ENCODE measurements at places on chromosomes 3 and 15.

DNA sequence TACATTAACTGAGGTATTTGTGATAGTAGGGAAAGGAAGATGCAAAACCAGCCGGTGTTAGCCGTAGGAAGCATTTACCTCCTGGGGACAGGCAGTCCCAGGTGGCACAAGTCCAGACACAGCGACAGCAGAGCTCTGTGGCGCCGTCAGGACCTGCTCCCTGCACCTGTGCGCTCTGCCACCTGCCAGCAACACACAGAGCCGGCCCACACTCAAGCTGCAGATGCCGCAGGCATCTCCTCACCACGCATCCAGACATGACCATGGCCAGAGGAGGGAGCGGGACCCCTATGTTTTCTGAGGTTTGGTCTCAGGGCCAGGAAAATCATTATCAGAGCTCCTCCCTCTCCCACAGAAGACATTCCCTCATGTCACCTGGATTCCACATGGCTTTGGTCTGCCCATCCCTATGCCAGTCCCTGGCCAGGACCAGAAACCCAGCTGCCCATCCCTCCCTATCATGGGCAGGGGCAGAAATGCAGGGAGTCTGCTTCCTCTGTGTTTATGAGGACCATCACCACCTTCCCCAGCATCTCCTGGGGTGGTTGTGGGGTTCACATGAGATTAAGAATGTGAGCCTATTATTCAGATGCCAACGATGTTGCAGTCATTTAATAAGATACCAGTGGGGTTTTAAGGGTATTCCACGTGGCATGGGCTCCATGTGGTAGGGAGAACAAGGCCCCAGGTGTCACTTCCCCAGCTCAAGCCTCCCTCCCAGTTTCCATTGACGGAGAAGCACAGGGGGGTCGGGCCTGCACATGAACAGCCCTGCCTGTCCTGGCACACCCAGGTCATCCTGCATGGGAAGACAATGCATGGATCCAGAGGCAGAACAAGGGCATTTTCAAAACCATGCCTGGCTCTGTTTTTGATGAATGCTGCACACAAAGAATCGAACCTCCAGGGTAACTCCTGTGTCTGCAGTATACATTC, 251.1 kb downstream of the OCA2 start:
- DNase-seq, result peak; percentile 5

- no peak for DNase-seq
These were observed 21.1 kb downstream of the PARP15 start for GRCh38 chr3:122598556-122598955.

DNA sequence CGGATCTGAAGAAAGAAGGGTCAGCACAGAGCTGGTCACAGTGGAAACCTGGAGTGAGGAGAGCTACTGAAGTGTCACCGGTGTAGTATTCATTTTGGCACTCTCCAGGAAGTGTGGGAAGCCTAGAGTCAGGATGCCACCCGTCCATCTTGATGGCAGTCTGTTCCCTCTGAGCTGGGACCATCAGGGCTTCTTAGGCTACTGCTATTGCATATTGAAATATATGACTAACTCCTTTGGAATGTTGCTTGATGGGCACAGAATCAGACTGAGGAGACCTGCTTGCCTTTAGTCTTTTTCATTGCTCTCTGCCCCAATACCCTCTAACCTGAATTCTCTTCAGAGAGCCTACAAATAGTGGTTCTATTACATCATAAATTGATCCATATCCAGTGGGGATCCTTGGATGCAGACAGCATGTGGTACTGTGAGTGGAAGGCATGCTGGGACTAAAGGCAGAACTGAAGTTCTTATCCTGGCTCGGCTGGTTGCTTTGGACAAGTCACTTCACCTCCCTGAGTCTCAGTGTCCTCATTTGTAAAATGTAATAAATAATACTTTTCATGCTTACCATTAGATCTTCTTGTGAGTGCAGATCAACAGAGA, 143.5 kb downstream of the PDE8A start:
- DNase-seq, result no peak

DNA sequence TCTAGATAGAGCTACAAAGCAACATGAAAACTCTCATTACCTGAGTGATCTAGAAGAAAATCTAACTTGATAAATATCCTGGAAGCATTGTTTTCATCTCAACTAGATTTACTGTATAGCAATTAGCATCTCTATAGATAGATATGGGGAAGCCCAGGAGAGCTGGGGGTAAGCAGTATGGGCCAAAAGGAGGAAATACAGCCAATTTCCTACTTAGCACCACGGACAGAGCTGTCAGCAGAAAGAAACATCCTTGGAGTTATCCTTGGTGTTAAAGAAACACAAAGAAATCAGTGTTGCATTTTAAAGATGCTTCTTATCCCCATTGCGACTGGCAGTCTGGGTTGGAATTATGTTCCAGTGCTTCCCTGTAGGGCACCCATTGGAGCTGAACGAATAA, 126.2 kb downstream of the TIGIT start:
- DNase-seq, result no peak

DNA sequence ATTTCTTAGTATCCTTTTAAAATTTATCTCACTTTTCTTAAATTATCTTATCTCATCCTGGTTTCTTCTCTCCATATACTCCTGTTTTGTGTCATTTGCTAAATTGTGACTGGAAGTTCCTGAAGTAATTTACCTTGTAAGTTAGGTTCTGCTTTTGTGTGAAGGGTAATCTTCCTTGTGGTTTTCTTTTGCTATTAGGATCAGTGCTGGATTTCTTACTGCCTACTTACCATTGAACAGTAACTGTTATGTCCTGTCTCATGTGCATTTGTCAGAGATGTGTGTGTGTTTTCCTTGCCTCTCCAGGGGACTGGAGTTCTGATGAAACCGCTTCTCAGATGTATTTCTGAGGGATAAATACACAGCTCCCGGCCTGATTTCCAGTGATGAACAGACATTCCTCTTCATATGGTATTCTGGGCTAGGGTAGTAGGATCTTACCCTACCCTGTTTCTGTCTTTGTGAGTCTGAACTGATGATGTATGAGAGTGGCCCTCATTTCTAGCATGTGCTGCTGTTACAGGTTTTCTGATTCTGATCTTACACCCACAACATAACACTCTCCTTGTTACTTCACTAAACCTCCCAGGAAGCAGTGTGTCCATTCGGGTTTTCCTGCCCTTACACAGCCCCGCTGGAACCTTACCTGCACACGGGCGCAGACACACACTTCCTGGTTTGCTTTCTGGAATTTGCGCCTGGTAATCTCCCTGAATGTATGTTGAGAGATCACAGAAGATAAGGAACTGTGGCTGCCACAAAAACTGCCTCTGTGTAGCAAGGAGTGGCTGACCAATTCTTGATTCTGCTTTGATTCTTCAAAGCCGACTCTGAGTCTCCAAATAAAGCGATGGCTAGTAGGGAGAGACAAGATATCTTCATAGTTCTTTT, 14.7 kb downstream of the PAK2 start:
- DNase-seq, result no peak

GRCh38 chr3:148455098-148455497, 242.6 kb upstream of the AGTR1 start:
- DNase-seq, result no peak

- DNase-seq, result peak; percentile 57
These were observed 728 bp downstream of the TRANK1 start for GRCh38 chr3:36944012-36944640.

DNA sequence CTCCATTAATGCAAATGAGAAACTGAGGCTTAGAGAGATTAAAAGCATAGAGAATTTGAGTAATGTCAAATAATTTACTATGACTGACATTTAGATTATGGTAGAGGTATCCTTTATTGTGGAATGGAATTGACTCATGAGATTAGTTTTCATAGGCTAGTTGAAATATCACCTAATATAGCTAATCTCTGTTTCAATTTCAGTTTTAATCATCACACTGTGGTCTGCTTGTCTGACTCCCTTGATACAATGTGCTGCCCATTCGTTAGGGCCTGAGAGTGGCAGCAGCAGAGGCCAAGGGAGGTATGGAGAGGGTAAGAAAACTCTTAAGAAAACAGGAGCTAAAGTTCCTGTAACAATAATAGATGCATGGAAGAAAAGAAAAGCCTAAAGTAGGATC, 13.2 kb upstream of the ZBTB20 start:
- no peak for DNase-seq

- no peak for DNase-seq
These were observed 35.6 kb downstream of the SCAP start for GRCh38 chr3:47440131-47440530.

- DNase-seq, result peak; percentile 33
These were observed at the start of gene HYAL2 for GRCh38 chr3:50322386-50323091. Gene HYAL2 (minus strand): TSS chr3:50322745. CDS start chr3:50320489, 2,256 bp downstream.

Measured in NCI-H1092 treated with DMSO at 0.1 percent for 48 hours (cell line).